ENCODE measurements at places on chromosomes 3 and 15. TPM values are rescaled to one million over a fixed set of nuclear protein-coding genes. Genes with fewer than 3 reads are reported as not detected.

DNA sequence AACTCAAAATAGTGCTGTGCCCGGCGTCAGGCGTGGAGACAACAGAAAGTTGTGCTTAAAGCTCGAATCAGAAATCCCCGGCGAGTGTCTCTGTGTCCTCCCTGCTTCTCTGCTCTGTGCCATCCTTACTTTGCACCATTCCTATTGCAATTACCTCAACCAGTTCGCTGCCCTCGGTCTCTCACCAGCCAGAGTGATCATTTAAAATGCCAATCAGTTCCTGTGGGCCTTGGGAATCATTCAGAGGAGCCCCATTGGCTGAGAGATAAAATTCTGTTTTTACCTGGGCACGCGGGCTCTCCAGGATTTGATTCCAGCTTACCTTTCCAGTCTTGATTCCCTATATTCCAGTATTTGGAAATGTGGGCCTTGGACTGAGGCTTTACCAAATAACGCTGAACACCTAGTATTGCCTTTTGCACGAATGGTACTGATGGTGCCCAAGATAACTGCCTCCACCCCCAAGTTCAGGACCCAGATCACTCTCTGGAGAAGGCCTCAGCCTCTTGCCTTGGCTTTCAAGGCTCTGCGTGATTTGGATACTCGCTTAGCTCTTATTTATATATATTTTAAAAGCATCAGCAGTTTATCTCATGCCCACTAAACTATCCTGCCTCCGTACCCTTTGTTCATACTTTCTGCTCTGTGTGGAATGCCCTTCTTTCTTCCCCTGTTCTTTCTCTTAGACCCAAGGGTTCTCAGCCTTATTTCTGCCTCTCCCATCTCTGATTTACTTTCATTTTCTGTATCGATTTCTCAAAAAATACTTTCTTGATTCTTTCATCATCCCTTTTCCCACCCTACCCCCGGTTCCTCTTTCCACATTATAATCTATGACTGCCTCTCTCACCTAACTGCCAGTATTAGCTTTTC lies 863 bp downstream of the PSMA4 start:
- H3K4me1 ChIP-seq = peaks cover 22% of the 10 kb centered on the region
- H3K4me3 ChIP-seq = peak overlapping the region; percentile 73
- no peaks in the 10 kb centered on the region for H3K27me3 ChIP-seq
- DNase-seq = no peak
- peak overlapping the region; percentile 96 for H3K27ac ChIP-seq

DNA sequence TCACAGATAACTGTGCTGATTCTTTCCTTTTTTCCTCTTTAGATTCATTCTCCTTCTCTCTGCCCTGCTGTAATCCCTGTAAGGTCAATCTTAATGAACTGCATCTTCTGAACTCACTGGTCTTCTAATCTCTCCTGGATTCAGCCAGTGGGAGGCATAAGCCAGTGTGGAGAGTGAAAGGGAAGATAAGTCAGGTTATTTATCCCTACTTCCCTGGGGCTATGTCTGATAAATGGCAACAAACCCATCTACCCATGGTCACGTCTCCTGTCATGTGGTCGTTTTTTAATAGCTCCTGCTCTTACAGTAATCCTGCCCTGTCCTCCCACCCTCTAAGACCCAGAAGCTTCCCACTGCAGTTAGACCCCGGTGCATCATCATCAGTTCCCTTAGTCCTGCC lies 199.6 kb upstream of the NAALADL2 start:
- no peak overlapping the region for H3K4me3 ChIP-seq
- no peak overlapping the region for H3K27ac ChIP-seq
- no peaks in the 10 kb centered on the region for H3K36me3 ChIP-seq
- H3K4me1 ChIP-seq = no peaks in the 10 kb centered on the region

- H3K4me3 ChIP-seq = no peak overlapping the region
- H3K4me1 ChIP-seq = no peaks in the 10 kb centered on the region
- peaks cover 1% of the 10 kb centered on the region for H3K36me3 ChIP-seq
Observed at GRCh38 chr3:10285272-10286132, 7.2 kb downstream of the GHRL start.

DNA sequence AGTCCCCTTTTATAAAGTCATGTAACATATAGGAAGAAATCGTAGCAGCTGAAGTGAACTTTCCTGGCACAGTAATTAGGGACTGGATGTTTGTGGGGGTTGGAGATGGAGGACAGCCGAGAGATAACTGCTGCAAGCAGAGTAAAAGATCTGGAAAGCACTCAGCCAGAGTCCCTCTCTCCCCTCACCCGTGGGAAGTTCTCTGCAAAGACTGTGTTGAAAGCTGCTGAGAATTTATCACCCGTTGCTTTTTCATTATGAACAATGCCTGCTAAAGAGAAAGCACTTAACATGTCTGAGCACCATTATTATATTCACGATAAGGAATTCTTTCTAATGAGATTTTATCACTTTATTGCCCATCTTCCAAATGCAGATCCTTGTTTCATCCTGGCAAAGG lies 248.8 kb downstream of the SHOX2 start:
- H3K36me3 ChIP-seq = no peaks in the 10 kb centered on the region
- H3K4me1 ChIP-seq = no peaks in the 10 kb centered on the region
- no peak for DNase-seq
- no peaks in the 10 kb centered on the region for H3K27me3 ChIP-seq
- H3K4me3 ChIP-seq = no peak overlapping the region

DNA sequence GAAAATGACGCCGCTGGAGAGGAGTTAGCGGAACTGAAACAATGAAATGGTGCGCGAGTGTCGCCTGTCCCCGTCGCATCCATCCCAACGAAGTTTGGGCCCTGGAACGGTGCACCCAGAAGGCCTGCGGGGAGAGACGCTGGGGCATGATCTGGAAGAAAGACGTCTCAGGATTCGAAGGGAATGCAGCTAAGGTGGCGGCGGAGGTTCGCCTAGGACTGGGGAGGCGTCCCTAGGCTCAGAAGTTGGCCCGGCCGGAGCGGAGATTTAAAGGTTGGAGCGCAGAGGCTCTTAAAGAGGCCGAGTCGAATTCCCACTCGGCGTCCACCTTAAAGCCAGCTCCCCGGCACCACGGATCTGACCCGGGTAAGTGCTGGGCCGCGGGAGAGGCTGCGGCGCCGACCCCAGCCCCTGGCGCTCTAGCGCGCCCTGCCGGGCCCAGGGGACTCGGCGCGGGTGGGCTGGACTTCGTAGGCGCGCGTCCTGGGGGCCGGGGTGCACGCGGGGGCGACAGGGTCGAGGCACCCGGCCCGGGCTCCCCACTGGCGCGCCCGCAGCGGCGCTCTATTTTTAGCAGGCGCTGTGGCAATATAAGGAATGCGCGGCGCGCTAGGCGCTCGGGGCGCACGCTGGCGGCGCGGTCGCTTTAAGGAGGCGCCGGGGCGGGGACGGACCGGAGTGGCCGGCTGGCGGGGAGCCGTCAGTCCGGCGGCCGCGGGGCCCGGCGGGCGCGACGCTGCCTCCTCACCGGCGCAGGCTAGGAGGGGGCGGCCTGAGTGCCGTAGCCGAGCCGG lies at the start of gene MRAS:
MRAS (plus strand) TSS at position 620 of the 794 bp plus-strand sequence. CDS start 24,305 bp downstream, outside the sequence.
- no peaks in the 10 kb centered on the region for H3K4me1 ChIP-seq
- peak within 1 kb of the TSS; percentile 73 for H3K4me3 ChIP-seq
- peak within 1 kb of the TSS; percentile 97 for H3K27ac ChIP-seq
- H3K36me3 ChIP-seq = no peaks in the 10 kb centered on the region
- DNase-seq = peak; percentile 90

The ADGRG7 gene
- total RNA-seq = not detected

The SOX2 gene
- total RNA-seq = 7.1 TPM

DNA sequence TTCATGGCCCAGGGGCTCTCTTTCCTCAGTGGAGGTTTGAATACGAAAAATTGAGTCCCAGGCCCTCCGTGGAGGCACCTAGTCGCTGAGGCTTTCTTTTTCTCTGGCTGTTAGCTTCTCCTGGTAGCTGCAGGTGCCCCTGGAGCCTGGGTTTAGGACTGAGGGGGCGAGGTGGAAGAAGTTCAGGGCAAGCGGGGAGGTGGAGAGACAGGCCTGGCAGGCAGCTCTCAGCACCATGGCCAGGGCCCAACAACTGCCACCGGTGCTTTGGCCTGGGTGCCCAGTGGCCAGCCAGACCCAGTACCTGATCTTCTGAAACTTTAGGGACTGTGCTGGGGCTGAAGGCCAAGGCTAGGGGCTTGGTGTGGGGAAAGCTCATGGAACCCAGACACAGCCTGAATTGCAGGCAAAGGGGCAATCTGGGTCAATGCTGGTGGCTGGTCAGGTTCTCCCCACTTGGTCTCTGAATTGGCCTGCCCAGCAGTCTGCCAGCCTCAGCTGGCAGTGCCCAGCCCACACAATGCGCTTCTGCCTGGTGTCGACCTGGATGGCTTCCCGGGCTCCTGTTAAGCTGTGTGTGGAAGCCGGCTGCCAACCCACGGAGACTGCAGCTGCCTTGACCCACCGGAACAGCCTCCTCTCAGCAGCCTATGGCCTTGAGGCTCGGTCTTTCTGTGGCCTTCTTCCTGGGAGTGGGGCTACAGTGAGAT lies 30.3 kb upstream of the POLG start:
- peaks cover 100% of the 10 kb centered on the region for H3K27me3 ChIP-seq
- no peak for DNase-seq
- peaks cover 32% of the 10 kb centered on the region for H3K4me1 ChIP-seq
- H3K36me3 ChIP-seq = no peaks in the 10 kb centered on the region
- no peak overlapping the region for H3K4me3 ChIP-seq

DNA sequence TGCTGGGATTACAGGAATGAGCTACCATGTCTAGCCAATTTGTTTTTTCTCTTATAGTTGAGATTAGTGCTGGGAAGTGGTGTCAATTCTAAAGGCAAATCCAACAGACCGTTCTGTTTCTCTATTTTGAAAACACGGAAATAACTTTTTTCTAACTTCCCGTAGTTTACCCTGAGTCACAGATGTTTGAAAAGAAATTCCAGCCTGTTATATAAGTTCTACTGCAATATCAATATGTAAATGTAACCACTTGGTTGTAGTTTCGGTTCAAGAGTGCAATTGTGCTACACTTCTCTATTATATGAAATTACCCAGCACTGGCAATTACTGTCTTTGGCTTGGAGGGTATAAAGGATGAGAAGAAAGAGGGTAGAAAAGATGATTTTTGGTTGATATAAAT lies 22.3 kb upstream of the GNB4 start:
- H3K27ac ChIP-seq = peak overlapping the region; percentile 4
- no peak overlapping the region for H3K4me3 ChIP-seq
- no peaks in the 10 kb centered on the region for H3K36me3 ChIP-seq
- H3K4me1 ChIP-seq = no peaks in the 10 kb centered on the region
